ENCODE measurements at places on chromosomes 7 and 10.

- no peak for DNase-seq
Observed at GRCh38 chr7:29087840-29088170, 58.5 kb downstream of the CPVL start.

GRCh38 chr10:48554656-48555055, 50.2 kb downstream of the ARHGAP22 start:
- no peak for DNase-seq

DNA sequence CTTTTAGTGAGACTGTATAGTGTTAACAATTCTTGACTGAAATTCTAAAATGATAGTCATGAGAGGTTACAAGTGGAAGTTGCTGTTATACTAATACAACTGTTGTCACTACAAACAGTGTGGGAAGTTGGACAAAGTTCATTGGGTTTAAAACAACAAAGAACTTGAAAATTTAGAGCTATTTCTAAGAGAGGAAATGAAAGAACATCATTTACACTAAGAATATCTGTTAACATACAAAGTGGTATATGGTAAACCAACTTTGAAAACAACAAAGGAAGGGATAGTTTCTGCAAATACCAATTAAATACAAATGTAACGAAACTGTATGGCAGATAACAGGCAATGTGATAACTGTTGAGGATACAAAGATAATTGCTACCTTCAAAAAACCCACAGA, 11.6 kb downstream of the MTPN start:
- no peak for DNase-seq

DNA sequence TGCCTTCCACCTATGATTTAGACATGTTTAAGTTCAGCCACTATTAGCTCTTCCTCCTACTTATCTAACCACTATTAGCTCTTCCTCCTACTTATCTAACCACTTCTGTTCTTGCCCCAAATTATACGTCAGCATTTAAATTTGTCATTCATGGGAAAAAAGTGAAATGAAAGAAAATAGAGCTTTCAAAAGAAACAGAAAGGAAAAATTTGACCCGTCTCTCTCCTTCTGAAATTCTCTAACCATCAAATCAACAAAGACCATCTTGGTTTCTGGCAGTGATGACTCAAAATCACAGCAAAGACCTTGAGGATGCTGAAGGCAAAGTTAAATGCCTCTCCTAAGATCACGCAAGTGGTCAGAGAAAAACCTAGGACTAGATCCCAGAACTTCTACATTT, 2.6 kb downstream of the LIPA start:
- DNase-seq = no peak

DNA sequence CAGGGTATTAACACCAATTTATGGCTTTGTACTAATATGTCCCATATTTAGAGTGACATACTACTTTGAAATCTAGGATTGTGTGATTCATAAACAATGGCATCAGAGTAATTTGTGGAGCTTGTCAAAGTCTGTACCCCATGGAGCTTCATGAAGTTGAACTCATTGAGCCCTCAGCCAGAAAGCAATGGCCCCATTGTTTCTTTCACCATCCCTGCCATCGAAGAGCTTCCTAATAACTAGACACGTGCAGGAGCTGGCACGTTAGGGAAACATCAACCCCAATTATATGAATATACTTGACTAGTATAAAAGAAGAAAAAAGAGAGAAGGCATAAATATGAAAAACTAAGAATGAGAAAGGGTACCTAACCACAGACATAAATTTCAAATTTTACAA, 206.6 kb downstream of the CXCL12 start:
- DNase-seq = no peak

DNA sequence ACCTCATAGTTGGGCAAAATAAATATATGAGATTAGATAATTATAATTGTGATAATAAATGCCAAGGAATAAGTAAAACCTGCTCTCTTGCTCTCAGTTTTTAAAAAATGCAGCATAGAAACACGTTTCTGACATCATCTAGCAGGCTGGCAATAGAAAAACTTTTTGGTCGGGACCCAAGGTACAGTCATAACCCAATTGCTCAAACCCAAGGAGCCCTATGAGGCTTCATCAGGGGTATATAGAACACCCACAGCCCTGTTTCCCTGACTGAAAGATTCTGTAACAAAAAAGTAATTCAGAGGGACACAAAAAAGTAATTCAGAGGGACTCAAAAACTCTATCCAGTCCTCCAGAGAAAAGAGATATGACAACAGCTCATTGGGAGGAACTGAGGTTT, 3.8 kb downstream of the PDE1C start:
- no peak for DNase-seq

DNA sequence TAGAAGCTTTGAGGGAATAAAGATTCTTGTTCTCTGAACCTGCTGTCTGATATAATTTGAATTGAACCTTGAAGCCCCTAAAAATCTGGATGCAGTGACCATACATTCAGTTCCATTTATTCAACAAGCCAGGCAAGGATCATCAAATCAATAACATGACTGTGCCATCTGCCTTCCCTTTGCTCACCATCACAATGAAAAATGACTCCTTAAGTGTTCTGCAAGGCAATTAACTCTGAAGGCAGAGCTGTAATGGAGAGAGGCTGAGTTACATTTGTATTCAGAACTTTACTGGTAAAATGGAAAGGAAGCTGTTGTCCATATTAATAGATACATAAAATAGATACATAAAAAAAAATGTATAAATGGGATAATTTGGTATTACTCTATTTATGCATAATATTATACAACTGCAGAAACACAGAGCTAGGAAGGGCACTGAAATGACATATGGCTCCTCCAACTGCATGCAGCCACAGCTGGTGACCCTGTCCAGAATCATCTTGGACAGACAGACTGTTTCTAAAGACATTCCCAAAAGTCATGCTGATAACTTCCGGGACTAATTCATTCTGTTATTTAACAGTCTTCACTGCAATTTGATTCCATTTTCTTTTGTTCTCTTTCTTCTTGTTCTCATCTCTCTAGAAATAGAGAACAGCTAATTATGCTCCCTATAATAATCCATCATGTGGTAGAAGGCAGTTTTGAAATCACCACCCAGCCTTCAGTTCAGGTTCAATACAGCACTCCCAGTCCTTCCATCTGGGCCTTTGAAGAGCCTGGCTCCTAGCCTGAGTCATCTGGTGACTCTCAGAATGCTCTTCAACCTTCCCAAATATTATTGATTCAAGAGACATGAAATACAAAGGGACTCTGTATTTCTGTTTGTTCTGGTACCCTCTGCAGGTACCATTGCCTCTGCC, 412.6 kb downstream of the GFRA1 start:
- no peak for DNase-seq

DNA sequence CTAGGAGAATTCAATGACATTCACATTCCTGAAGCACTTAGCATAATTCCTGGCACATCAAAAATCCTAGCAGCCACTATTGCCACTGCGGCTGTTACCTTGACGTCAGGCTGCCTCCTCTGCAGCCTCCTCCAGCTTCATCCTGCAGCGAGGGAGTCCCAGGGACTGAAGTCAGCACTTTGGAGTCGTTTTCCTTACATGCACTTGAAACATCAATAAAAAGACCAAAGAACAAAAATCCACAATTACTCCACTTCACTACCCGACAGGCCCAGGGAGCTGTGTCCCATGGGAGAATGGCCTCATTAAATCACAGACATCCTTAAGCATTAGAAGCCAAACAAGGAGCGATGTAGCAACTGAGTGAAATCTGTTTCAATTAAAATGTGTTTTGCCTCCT, 48.6 kb upstream of the NANOS1 start:
- DNase-seq = no peak

DNA sequence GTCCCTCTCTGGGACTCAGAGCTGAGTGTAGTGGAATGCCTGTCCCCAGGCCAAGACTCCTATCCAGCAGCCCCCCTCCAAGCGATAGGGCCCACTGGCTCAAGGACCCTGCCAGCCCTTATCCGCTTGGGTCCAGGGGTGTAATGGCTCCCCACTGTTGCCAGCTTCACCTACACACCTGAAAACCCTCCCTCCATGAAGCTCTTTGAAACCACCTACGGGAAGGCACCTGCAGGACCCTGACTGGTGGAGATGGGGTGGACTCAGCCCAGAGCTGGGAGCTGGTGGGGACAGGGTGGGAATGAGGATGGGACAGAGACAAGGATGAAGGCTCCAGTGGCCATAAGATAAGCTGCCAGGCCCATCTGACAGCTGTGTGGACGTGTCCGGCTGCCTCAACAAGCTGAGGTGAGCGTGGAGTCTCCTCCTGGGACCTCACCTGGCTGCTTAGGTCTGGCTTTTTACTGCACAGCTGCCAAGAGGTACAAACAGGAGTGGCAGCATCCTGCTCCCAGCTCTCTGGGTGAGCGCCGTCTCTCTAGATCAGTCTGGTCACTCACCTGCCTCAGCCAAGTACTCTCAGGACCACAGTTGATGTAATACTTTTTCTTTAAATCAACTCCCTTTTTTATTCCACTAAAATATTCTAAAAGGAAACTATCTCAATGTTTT, 41.9 kb downstream of the DRGX start:
- no peak for DNase-seq

DNA sequence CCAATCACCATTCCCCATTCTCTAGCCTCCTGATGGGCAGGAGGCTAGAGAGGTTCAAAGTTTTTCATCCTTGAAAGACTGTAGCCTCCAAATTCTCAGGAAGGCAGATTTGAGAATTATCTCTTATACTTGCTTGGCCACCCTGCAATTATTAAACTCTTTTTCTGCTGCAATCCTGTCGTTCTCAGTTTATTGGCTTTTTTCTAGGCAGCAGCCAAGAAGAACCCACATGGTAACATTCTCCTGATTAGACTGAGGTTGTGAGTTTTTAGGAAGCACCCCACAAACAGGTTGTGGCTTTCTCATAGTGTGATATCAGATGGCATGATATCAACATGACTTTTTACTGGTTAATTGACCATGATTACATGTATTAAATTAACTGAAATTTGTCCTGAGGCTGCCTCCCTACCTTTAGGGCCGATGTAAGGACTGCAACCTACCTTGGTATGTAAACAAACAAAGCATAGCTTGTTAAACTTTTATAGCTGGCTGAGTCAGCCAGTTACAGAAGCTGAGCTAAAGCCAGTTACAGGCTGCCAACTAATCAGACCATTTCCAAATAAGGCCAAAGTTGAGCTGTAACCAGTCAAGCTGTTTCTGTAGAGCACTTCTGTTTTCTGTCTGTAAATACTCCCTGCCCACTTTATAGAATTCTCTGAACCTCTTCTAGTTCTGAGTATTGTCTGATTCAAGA, 3.2 kb upstream of the ZNF248 start:
- DNase-seq = no peak

DNA sequence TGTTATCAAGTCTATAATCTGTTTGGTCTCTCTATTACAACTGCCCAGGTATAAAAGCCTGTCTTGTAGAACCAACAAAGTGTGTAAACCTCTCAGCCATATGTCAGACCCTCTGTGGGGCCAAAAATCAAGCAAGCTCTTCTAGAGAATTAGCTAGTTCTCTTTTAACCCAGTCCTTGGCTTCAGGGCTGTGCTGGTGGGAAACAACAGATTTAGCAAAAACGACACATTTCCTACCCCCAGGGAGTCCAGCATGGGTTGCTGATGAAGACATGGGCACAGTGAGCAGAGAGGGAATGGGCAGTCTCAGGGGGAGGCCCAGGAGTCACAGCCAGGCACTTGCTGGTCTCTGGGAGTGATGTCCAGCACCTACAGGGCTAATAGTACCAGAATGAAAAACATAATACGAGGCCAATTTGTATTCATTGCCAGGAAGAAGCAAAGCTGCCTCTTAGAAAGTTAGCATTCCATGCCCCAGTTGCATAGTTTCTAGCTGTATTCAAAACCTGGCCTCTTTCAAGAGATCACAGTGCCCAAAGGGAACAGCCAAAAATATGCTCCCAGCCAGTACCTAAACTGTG, 80.1 kb downstream of the FRMD4A start:
- no peak for DNase-seq

DNA sequence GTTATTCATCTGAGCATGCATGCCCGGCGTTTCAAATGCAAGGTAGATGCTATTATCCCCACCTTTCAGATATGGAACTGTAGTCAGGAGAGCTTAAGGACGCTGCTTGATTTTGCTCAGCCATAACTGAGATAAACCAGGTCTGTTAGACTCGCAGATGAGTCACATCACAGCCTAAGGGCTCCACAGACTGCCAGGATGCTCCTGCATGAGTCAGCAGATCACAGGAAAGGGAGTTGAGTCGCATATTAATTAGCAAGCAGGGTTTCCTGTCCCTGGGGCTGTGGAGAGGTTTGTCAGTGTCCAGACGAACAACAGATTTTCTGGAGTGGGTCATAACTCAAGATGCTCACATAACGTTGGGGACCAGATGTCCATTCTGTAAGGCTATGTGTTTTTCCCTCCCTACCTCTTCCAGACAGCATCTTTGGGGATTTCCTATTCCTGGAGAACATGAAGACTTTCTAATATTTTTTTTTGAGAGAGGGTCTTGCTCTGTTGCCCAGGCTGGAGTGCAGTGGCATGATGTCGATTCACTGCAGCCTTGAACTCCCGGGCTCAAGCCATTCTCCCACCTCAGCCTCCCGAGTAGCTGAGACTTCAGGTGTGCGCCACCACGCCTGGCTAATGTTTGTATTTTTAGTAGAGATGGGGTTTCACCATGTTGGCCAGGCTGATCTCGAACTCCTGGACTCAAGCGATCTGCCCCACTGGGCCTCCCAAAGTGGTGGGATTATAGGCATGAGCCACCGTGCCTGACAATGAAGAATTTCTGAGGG, 36.7 kb downstream of the PFKFB3 start:
- peak; percentile 88 for DNase-seq

GRCh38 chr7:30630986-30631385, 36.3 kb downstream of the GARS1 start:
- DNase-seq = no peak

DNA sequence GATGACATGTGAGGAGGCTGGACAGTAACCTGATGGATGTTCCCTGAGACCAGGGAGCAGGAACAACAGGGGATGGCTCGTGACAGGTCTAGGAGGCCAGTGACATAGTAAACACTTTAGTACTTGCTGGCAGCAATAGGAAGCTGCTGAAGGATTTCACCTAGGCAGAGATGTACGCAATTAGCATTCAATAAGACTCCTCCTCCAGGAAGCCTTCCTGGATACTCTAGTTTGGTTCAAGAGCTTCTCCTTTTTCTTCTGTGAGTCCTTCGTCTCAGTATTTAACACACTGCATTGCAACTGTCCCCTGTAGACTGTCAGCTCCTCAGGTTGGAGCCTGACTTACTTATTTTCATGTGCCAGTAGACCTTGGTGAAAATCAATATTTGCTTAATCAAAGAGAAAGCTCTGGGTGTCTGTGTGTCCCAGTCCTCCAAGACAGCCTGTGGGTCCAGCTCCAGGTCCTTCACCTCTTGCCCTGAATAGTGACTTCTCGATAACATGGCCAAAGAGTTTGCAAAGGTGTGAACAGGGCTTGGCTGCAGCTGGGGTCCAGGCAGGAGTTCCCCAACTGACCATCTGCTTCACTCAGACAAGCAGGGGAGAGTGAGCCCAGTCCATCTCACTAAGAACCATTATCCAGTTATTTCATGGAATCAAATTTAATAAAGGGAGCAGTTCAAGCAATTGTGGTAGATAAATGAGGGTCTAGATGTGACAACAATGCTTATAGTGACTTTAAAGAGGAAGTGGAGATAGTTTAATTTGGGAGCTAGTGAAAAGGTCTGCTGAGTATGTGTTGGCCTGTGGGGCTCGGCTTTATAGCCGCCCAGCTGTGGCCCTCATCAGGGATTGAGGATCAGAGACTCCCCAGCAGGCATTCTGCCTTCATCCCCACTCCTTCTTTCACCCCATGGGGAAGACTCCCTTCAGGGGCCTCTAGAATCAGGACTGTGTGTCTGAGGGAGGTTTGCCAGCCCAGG, 9.4 kb downstream of the TMEM273 start:
- DNase-seq = no peak
